AML-193 (cell line): ENCODE measurements at places on chromosomes 12 and 14.

DNA sequence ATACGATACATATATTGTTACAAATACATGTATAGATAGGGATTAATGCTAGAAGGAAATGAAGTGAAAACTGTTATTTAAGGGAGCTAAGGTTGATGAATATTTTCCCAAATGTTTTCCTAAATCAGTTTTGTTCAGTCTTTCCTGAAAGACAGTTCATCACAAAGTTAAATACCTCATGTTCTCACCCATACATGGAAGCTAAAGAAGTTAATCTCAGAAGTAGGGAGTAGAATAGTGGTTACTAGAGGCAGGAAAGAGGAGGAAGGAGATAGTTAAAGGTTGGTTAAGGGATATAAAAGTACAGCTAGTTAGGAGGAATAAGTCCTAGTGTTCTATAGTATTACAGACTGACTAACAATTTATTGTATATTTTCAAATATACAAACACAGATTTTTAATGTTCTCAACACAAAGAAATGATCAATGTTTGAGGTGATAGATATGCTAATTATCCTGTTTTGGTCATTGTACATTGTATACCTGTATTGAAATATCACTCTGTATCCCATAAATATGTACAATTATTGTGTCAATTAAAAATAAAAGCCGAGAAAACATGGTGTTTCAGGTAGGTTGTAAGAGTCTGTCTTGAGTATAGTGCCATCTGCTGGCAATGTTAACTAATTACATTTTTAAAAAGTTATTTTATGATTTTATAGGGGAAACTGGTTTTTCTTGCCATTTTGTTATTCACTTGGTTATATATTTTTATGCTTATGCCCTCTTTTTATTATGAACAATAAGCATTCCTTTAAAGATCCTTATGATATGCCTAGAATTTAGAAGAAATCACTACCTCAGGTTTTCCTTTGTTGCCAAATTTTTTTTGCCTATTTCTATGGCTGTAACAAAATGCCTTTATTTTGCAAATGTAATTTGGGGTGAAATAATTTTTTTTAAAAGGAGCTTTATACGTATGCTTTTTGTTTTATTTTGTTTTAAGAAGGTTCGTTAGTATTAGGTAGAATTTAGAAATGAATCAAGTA lies 26.9 kb downstream of the ZDHHC17 start:
- peak; percentile 33 for DNase-seq

DNA sequence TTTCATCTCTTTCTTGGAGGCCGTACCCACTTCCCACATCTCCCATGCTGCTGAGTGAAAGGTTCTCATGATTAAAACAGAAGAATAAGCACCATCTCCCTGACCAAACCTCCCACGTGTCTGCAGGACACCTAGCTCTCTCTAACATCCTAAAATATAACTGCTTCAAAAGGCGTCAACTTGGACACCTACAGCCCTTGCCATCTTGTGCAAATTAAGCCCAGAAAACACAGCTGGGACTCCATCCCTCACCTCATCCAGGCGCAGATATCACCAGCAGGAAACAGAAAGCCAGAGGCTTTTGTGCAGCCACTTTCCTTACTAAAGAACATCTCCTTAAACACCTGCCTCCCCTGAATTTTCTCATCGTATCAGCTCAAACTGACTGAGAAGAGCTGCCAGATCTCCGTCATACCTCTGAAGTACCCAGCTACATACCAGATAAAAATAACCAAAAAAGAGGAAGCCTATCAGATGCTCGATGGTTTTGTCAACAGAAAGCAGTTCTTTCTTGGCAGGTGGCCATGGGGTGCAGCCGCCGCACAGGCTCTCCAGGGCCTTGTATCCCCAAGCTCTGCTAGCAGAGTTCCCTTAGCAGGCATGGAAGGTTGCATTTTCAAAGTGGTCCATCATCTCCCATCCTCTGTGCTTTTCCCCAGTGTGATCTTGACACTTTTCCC lies 28.8 kb downstream of the MAP3K9 start:
- peak; percentile 10 for DNase-seq

GRCh38 chr14:70881549-70882177 lies 25.6 kb upstream of the PCNX1 start:
- peak; percentile 48 for DNase-seq

GRCh38 chr12:128823216-128823915 lies 392 bp downstream of the SLC15A4 start:
- DNase-seq, result no peak

GRCh38 chr12:70557583-70558191 lies 79.5 kb downstream of the PTPRB start:
- DNase-seq, result no peak

- DNase-seq, result no peak
Measured at GRCh38 chr12:85441741-85442140, 161.7 kb downstream of the ALX1 start.

DNA sequence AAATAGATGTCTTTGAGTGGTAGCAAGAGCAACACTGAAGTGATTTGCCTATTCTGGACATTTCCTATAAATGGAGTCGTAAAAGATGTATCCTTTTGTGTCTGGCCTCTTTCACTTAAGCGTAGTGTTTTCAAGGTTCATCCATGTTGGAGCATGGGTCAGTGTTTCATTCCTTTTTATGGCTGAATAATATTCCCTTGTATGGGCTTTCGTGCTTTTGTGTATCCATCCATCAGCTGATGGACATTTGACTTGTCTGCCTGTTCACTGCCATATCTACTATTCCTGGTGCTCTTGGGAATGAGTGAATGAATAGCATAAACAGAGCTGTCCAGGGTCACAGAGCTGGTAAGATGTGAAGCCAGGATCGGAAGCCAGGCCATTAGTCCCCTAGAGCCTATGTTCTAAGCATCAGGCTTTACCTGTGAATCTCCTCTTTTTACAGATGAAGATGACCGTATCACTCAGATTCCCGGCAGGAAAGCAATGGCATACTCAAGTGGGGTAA lies 1.8 kb upstream of the P2RX7 start:
- no peak for DNase-seq

DNA sequence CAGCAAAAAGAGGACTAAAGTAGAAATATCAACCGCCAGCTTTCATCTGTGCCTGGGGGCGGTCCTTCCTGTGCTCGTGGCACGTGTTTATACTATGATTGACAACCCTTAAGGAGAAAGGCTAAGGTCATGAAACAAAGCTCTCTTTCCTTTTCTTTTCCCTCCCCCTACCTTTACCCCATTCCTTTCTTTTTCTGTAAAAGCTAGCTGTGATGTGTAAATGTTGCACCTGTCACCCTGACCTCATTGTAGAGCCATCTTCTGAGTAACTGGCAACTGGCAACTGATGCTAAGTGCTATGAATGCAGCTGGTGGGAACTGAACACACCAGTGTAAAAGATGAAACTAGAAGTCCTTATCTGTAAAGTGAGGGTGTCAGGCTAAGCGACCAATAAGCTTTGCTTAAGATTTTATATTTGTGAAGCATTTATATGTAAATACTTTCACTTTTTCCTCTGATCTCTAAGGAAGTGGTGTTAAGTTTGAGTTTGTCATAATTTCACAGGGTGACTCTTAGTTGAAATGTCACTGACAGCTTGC lies 102.8 kb upstream of the BCAT1 start:
- DNase-seq, result peak; percentile 48

GRCh38 chr12:51687614-51688013 lies 96.6 kb downstream of the SCN8A start:
- peak; percentile 81 for DNase-seq

DNA sequence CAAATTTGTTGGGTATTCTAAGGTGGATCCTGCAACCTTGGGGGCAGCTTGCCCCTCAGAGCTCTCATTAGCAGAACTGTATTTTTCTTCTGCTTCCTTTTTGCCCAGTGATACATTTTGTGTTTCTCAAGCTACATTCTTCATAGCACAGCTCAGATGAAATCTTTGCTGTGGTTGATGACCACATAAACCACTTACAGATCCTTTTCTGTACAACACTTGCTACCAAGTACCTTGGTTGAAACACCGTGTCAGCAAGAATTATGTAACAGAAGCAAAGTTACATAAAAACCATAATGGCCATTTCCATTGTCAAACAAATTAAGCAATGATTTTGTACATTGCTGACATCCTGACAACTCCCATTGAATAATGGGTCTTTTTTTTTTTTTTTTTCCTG lies 9.7 kb upstream of the PLBD1 start:
- DNase-seq, result peak; percentile 92

GRCh38 chr12:45745861-45746277 lies 16.4 kb downstream of the ARID2 start:
- peak; percentile 61 for DNase-seq
